Spinal cord (tissue), 10 donors: ENCODE measurements at places on chromosomes 12 and 14. TPM values are rescaled to one million over a fixed set of nuclear protein-coding genes. Genes with fewer than 3 reads are reported as not detected.

The COX8C gene
- polyA plus RNA-seq = not detected

The KLRB1 gene
- not detected for polyA plus RNA-seq

The SLC6A15 gene
- polyA plus RNA-seq = 23.4 TPM

The TAS2R46 gene
- 0.23 TPM for polyA plus RNA-seq

The JKAMP gene
- polyA plus RNA-seq = 66.1 TPM

The AJUBA gene
- 13.3 TPM for polyA plus RNA-seq

The ZFYVE1 gene
- 21.7 TPM for polyA plus RNA-seq

The WIF1 gene
- polyA plus RNA-seq = 4.8 TPM

The SLC17A8 gene
- 17.4 TPM for polyA plus RNA-seq

The EML1 gene
- polyA plus RNA-seq = 31.7 TPM

The TAS2R20 gene
- 2.1 TPM for polyA plus RNA-seq

The RFC5 gene
- 30.0 TPM for polyA plus RNA-seq

The GALNT8 gene
- 35.5 TPM for polyA plus RNA-seq

The TOMM20L gene
- 0.90 TPM for polyA plus RNA-seq

The STXBP6 gene
- polyA plus RNA-seq = 24.5 TPM

The RASSF8 gene
- polyA plus RNA-seq = 17.5 TPM

The RNF212B gene
- not detected for polyA plus RNA-seq

The FAM181A gene
- polyA plus RNA-seq = 16.0 TPM

The HOXC13 gene
- polyA plus RNA-seq = not detected

The PPP1R3E gene
- polyA plus RNA-seq = 30.7 TPM

The ZNF605 gene
- 22.0 TPM for polyA plus RNA-seq

The ZFC3H1 gene
- polyA plus RNA-seq = 62.4 TPM

The OR4N5 gene
- not detected for polyA plus RNA-seq

The NRXN3 gene
- 69.7 TPM for polyA plus RNA-seq

The PARP2 gene
- 66.2 TPM for polyA plus RNA-seq

The TESPA1 gene
- polyA plus RNA-seq = 0.08 TPM

The CBX5 gene
- 138 TPM for polyA plus RNA-seq

The FAM186B gene
- polyA plus RNA-seq = 3.4 TPM

The TMEM233 gene
- 3.7 TPM for polyA plus RNA-seq

The CCDC196 gene
- not detected for polyA plus RNA-seq

The TSHR gene
- polyA plus RNA-seq = 5.8 TPM

The KRT78 gene
- not detected for polyA plus RNA-seq

The AQP2 gene
- polyA plus RNA-seq = 0.47 TPM

The POTEG gene
- 0.09 TPM for polyA plus RNA-seq

The PRPH gene
- 341 TPM for polyA plus RNA-seq

The CLEC4C gene
- 0.12 TPM for polyA plus RNA-seq

The CCDC38 gene
- 0.75 TPM for polyA plus RNA-seq

The RAD51AP1 gene
- polyA plus RNA-seq = 10.2 TPM

The BDKRB1 gene
- polyA plus RNA-seq = not detected

The MVK gene
- 35.8 TPM for polyA plus RNA-seq

The HCAR3 gene
- polyA plus RNA-seq = not detected

The KRT6C gene
- not detected for polyA plus RNA-seq

The TRHDE gene
- polyA plus RNA-seq = 5.1 TPM

The SLCO1B1 gene
- not detected for polyA plus RNA-seq

The KCNK13 gene
- 1.8 TPM for polyA plus RNA-seq

The HOXC12 gene
- not detected for polyA plus RNA-seq

The DERA gene
- polyA plus RNA-seq = 23.5 TPM

The SRGAP1 gene
- 17.3 TPM for polyA plus RNA-seq

The VRTN gene
- not detected for polyA plus RNA-seq

The TEX22 gene
- polyA plus RNA-seq = 4.8 TPM

The EIF2S3B gene
- 4.3 TPM for polyA plus RNA-seq
